Inflammatory macrophage treated with lipopolysaccharide for 4 hours (primary cell): ENCODE measurements at places on chromosomes 5 and 9.
A peak's percentile ranks its signal among the peaks of the same experiment; 100 is the strongest.

DNA sequence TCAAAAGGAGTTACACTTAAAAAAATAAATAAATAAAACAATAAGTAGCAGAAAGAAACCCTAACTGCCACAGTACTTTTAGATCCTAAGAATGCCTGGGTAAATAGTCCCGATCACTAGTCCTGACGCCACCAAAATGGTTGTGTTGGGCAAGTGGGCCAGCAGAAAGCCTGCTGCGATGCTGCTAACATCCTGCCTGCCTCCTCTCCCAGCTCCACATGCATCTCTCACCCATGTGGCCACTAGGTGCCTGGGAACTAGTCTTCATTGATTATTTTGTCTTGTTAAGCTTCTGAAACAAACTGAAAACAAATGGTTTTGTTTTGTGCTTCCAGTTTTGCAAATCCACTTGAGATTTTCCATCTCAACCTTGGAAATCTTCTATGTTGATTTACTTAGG, 54.4 kb upstream of the TRAF1 start:
- DNase-seq: no peak

- peak; percentile 44 for DNase-seq
Observed at GRCh38 chr9:33782395-33783152, 12.8 kb upstream of the PRSS3 start.

- no peak for DNase-seq
Observed at GRCh38 chr5:113059232-113060040, 82.8 kb downstream of the DCP2 start.

DNA sequence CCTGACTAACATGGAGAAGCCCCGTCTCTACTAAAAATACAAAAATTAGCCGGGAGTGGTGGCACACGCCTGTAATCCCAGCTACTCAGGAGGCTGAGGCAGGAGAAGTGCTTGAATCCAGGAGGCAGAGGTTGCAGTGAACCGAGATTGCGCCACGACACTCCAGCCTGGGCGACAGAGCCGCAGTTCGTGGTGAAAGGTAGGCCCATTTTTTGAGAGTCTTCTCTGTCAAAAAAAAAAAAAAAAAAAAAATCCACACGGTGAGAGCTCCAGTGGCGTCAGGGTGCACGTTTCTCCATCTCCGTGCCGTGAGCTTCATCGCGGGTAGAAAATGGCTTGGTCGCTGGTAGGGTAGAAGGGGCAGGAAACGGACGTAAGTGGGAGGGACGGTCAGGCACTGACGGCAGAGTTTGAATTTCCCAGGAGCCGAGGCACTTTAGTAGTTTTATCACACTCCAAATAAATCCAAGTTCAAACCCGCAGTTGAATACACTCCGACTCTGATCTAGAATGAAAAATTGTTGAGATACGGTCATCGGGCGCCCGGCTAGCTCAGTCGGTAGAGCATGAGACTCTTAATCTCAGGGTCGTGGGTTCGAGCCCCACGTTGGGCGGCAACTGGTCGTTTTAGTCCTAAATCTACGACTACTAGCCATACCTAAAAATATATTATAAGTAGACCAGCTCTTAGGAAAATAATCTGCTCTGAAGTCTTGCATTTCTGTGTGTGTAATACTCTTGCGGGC, 2.4 kb upstream of the TRIM7 start:
- peak; percentile 82 for DNase-seq

DNA sequence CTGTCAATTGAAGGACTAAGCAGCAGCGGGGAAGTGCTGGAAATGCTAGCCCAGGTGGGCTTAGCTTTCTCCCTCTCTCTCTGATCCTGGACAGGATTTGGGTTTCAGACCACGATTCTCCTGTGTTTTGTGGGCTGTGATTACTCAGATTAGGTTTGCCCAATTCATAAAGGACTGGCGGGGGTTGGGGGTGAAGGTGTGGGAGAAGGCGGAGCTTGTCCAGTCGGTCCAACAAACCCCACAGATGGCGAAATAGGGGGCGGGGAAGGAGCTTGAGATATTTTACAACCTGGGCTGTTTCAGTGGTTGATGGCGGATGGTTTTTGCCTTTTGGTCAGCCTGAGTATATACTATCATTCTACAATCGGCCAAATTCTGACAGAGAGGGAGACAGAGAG, 35.2 kb downstream of the PCDHAC2 start:
- no peak for DNase-seq

GRCh38 chr9:91873637-91874051, 76.4 kb downstream of the ROR2 start:
- no peak for DNase-seq

GRCh38 chr5:172909931-172910502, 49.2 kb upstream of the RPL26L1 start:
- DNase-seq: no peak

- DNase-seq: no peak
Observed at GRCh38 chr5:67941614-67942401, 273.7 kb upstream of the PIK3R1 start.

DNA sequence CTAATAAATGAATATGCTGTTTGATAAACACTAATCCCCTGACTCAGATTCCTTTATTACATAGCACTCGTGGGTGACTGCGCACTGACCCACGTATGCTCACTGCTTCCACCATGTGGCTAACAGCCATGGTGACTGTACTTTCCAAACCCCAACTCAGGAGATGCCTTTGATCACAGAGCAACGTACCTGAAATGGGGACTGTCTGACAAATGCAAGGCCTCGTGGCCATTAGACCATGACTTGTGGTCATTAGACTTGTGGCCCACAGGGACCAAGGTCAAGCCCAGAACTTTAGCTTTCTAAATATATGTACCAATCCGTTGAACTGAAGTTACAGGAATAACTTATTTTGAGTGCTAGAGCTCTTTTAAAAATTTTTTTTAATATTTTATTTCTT, 46.6 kb downstream of the CYFIP2 start:
- DNase-seq: peak; percentile 55

DNA sequence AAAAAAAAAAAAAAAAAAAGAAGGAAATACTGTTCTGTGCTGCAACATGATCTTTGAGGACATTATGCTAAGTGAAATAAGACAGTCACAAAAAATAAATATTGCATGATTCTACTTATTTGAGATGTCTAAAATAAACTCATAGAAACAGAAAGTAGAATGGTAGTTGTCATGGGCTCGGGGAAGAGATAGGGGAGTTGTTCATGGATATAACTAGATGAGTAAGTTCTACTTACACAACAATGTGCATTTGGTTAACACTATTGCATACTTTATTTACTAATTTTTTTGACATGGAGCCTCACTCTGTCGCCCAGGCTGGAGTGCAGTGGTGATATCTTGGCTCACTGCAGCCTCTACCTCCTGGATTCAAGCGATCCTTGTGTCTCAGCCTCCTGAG, 15.2 kb downstream of the MAML1 start:
- peak; percentile 96 for DNase-seq

DNA sequence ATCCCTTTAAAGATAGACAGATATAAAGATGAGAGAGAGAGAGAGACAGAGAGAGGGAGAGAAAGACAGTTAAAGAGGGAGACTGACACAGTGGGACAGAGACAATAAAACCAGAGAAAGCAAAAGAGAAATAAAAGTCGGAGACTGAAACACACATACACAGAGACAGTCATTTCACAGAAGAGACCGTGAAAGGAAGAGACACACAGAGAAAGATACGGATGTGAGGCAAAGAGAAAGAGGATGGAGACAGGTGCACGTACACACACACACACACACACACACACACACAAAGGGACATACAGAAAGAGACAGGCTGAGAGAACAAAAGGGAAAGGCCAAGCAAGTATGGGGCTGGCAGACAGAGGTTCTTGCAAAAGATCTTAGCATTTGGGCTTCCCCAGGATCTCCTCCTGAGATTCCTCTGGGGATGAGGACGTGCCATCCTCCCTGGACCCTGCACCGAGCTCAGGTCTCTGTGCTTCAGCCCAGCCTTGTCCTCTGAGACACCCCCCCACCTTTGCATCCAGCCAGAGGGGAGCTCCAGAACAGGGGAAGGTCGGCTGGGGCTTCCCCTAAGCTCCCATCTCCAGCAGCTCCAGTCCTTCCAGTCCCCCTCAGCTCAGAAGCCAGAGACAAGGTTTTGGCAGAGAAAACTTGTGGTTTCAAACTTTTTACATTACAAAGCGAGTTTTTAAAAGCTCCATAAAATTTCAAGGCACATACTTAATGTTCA, 318.4 kb upstream of the PANK3 start:
- no peak for DNase-seq

- no peak for DNase-seq
Observed at GRCh38 chr9:113641100-113641885, 177.8 kb downstream of the RGS3 start.

DNA sequence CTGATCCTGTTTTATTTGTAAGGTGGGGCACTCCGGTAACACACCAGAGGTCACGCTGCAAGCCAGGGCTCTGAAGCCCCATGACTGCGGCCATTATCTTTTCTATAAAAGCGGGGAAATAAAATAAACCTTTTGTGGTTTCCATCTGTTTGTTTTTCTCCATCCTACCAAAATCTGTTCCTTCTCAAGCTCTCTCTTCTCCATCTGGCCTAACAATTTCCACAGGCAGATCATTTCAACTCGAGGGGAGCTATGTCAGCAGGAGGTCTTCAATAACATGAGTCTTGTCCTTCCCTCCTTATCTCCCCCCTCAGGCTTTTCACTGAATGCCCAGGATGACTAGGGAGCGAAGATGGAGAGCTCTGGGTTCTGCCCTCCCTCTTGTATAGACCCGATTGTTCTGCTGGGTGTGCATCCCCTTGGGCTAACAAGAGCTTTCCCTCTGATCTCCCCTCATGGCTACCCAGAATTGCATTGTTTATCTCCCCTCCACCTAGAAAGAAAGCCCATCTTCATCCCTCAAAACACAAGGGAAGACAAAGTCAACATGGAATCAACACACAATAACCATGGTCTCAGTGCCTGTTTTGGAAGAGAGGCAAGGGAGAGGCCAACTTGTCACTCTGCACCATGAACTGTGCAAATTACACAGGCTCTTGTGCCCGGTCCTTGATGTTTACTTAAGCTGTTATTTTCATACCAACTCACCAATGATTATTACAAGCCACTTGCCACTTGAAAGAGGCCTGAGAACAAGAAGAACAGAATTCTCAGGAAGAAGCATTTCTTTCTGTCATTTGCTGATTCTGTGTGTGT, 187.8 kb downstream of the FANCC start:
- no peak for DNase-seq

GRCh38 chr9:98168941-98169488, 23.4 kb downstream of the CORO2A start:
- DNase-seq: no peak

GRCh38 chr9:128208946-128209669, 5.9 kb downstream of the DNM1 start:
- DNase-seq: no peak

DNA sequence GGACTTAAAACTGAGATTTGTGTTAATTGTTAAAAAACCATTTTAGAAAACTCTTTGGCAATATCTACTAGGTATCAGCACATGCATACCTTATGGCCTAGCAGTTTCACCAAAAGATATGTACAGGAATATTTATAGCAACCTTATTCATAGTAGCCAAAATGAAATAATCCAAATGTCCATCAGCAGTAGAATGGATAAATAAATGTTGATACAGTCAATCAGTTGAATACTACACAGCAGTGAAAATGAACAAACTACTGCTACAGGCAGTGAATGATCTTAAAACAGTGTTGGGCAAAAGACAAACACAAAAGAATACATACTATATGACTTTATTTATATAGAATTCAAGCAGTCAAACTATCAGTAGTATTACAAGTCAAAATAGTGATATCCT, 16.4 kb downstream of the RFESD start:
- DNase-seq: no peak

DNA sequence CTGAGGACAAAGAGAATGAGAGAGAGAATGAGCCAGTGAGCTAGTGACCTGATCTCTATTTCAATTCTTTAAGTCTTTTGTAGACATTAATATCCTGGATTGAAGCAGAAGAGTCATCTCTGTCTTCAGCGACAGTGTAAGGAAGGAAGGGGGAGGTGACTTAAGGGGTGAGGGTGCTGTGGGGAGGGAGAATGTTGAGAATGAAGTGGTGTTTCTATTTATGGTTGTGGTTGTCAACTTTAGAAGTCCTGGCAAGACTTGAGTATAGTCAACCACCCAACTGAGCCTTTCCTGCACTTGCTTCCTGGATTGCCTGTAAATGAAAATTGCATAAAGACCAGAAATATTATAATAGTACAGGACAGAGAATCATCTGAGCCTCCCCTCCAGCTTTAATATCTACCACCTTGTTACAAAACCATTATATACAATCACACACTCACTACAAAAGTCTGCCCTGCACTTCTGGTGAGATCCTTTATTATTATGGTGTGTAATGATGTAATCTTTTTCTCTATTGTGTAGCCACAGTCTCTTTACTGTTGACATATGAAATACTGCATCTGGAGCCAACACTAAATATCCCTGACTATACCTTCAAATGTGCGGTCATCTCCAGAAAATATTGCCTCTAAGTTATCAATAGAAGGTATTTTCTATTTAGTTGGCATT, 91.7 kb downstream of the NTRK2 start:
- no peak for DNase-seq

GRCh38 chr9:123353984-123354591, 1.9 kb upstream of the CRB2 start:
- DNase-seq: peak; percentile 31

DNA sequence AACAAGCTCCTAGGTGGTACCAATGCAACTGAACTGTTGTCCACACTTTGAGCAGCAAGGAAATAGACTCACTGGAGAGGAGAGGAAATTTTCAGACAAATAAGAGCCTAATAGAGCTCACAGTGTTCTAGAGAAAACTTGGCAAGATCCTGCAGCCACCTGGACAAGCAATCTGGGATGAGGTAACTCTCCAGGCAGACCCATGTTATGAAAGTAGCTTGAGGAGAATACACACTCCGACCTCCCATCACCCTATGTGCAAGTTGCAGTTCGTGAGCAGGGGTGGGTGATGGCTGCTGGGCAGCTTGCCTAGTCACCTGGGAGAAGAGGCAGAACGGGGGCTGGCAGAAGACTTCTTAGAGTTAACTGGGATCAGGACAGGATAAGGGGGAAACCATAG, 102.2 kb downstream of the KLF4 start:
- no peak for DNase-seq

- no peak for DNase-seq
Observed at GRCh38 chr5:154673506-154673905, 81.7 kb upstream of the LARP1 start.

DNA sequence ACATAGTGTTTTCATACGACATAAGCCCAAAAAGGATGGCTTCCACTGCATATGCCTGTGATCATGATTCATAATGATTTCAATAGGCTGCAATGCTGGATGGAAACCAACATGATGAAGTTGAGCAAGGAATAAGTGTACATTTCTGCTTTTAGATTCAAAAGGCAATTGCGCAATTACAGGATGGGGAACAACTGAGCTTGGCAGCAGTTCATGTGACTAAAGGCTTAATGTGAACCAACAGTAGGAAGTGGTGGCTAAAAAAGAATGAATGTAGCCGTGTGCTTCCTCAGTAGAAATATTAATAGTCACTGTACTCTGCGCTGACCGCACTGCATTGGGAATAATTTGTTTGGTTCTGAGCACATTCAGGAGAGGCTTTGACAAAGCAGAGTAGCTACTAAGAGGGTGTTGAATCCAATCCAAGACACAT, 51.2 kb downstream of the SLC1A3 start:
- peak; percentile 100 for DNase-seq

GRCh38 chr5:63249960-63250359, 671.3 kb downstream of the LRRC70 start:
- DNase-seq: no peak
